Adrenal gland (tissue), 19 donors: ENCODE measurements at places on chromosomes 2 and 18. TPM values are rescaled to one million over a fixed set of nuclear protein-coding genes. Genes with fewer than 3 reads are reported as not detected.

The MARCO gene
- total RNA-seq = 38.5 TPM

The SAG gene
- total RNA-seq = not detected

The RHOB gene
- 728 TPM for total RNA-seq

The INHBB gene
- 0.28 TPM for total RNA-seq

The RELCH gene
- 16.4 TPM for total RNA-seq

- DNase-seq = no peak
These were observed 219.5 kb downstream of the SOX11 start for GRCh38 chr2:5911718-5912117.

GRCh38 chr2:151258121-151258520 lies 3.5 kb downstream of the RBM43 start:
- no peak for DNase-seq

DNA sequence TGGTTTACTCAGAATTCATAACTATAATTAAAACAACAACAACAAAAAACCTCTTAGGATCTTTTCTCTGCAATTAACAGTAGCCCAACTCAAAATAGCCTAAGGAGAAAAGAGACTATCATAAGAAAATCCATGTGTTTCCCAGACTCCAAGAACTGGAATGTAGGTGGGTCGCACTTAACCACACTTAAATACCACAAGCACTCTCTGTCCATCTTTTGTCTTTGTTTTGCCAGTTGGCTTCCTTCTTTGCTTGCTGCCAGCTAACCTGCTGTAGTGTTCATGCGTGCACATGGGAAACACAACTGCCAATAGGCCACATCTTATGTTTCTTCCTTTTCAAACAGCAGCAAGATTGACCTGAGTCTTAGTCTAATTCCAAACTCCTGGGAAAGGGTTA lies 24.1 kb upstream of the ACVR1 start:
- DNase-seq = no peak

- DNase-seq = no peak
These were observed 82.3 kb downstream of the POLR1A start for GRCh38 chr2:86023366-86023712.
